ENCODE measurements at places on chromosomes 13 and 19.

GRCh38 chr19:19642506-19643157, 825 bp downstream of the GMIP start:
- peak; percentile 39 for DNase-seq

- no peak for DNase-seq
These were observed 1.3 kb upstream of the RINL start for GRCh38 chr19:38879400-38879751.

GRCh38 chr13:43196086-43196621, 172.8 kb downstream of the DNAJC15 start:
- no peak for DNase-seq

GRCh38 chr19:19145684-19146608, 7.7 kb upstream of the TMEM161A start:
- peak; percentile 68 for DNase-seq

GRCh38 chr13:112776971-112777370, 87.1 kb downstream of the ATP11A start:
- no peak for DNase-seq

- DNase-seq: peak; percentile 22
These were observed 5.0 kb upstream of the ONECUT3 start for GRCh38 chr19:1748115-1748872.

All from DMS53 (cell line).